Glutamatergic neuron (in vitro differentiated cells): ENCODE measurements at places on chromosomes 3 and 15.

GRCh38 chr3:128919988-128920387, 40.6 kb downstream of the ACAD9 start:
- DNase-seq: no peak

- DNase-seq: no peak
These were observed 48.7 kb upstream of the RYK start for GRCh38 chr3:134299185-134299887.

GRCh38 chr15:68328443-68328842, 50.9 kb downstream of the FEM1B start:
- no peak for DNase-seq

GRCh38 chr15:72169236-72169920, 28.2 kb downstream of the GRAMD2A start:
- DNase-seq: no peak

- no peak for DNase-seq
These were observed 22.1 kb upstream of the ATP2B2 start for GRCh38 chr3:10527295-10528001.
